T-helper 1 cell (primary cell): ENCODE measurements at places on chromosomes 11 and 22.

GRCh38 chr11:23079382-23079813 is 219.1 kb upstream of the CCDC179 start:
- DNase-seq: no peak

- DNase-seq: no peak
Measured at GRCh38 chr11:94885581-94885980, 87.8 kb downstream of the CWC15 start.

- no peak for DNase-seq
Measured at GRCh38 chr22:27129266-27129665, 471.9 kb downstream of the MIAT start.

DNA sequence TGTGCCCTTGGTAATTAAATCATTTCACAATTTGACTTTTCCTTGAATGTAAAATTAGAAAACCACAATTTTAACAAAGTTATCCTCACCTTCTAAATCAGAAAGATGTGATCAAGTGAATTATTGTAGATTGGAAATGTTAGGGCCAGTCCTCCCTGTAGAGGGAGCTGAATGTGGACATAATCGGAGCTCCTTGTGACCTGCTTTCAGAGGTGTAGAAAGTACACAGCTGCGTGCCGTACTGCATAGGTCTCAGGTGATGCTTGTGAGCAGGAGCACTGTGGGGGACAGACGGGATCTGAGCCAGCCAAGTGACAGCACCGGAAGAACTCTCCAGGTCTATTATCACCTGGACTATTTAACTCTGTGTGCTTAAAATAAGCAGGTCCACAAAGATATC is 338.0 kb downstream of the AASDHPPT start:
- DNase-seq: no peak

DNA sequence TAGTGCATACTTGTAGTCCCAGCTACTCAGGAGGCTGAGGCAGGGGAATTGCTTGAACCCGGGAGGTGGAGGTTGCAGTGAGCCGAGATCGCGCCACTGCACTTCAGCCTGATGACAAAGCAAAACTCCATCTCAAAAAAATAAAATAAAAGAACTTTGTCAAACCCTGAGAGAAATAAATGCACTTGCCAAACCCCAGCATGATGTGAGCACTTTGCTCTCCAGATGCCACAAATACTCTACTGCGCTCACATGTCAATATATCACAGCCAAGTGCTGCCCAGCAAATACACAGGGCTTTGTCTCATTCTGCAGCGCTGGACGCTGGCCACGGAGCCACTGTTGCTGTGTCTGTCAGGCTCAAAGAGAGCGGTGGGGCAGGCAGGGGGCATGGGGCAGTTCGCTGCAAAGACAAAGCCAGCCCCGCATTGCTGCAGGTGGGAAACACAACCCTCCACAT is 45.1 kb downstream of the AHNAK start:
- no peak for DNase-seq

- no peak for DNase-seq
Measured at GRCh38 chr11:112715056-112715455, 246.2 kb upstream of the NCAM1 start.

GRCh38 chr11:133350045-133350444 is 182.3 kb downstream of the OPCML start:
- no peak for DNase-seq

DNA sequence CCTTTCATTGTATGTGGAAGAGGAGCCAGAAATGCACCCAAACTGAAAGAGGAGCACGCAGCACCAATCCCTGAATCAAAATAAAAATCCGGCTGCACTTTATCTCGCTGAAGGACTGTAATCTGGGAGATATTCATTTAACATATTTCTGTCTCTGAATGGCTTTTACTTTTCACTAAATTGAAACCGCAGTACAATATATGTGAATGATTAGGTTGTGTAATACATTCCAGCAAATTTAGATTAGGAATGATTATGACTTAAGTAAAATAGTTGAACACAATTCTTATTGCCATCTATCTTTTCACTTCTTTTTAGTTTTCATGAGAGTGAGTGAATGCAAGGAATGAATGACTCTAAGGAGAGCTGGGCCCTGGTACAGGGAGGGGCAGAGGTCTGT is 232.1 kb downstream of the ST3GAL4 start:
- no peak for DNase-seq

DNA sequence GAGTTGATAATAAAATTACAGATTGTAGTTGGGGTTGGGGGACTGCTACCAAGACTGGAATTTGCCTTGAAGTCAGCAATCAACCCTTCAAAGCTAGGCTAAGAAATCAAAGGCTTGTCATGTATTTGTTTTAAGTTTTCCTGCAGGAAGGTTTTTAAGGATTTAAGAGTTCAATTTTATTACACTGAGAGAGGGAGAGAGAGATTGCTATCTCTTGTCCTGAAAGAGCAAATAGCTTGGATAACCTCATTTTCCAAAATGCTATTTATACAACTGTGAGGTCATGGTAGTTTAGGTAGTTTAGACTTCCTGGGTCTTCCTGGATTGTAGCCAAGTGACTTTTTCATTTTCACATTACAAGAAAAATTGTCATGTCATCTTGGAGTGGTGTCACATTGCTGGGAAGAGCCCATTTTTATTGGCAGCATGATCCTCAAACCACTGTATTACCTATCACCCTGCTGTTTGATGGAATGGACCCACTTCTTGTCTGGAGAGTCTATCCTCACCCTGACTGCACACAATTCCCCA is 10.1 kb upstream of the PRSS23 start:
- no peak for DNase-seq

DNA sequence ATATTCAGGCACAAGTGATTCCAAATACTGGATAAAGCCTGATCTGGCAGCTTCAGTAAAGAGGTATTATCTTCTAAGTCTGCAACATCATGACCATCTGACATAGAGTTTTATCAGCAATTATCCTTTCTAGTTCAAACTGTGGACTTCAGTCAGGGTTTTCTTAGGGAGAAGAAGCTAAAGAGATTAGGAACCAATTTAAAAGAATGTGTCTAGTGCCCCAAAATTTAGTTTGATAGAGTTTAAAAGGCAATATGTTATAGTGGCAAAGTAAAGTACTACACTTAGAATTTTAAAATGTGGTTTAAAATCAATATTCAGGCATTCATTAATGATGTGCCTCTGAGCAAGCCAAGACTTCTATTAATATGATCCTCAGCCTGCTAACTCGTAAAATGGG is 5.4 kb downstream of the PAK1 start:
- DNase-seq: no peak
